ENCODE measurements at places on chromosomes 4 and X. TPM values are rescaled to one million over a fixed set of nuclear protein-coding genes. Genes with fewer than 3 reads are reported as not detected.

GRCh38 chr4:31788676-31789075, 1068.5 kb downstream of the PCDH7 start:
- H3K27ac ChIP-seq, result no peak overlapping the region
- H3K4me3 ChIP-seq, result no peak overlapping the region
- no peaks in the 10 kb centered on the region for H3K36me3 ChIP-seq
- no peak for DNase-seq
- no peaks in the 10 kb centered on the region for H3K4me1 ChIP-seq
- H3K27me3 ChIP-seq, result no peaks in the 10 kb centered on the region

Gene ZAR1
- not detected for polyA plus RNA-seq

GRCh38 chr4:98674404-98675173, 16.2 kb upstream of the TSPAN5 start:
- no peak for DNase-seq
- no peak overlapping the region for H3K27ac ChIP-seq
- no peaks in the 10 kb centered on the region for H3K27me3 ChIP-seq
- H3K36me3 ChIP-seq, result no peaks in the 10 kb centered on the region

DNA sequence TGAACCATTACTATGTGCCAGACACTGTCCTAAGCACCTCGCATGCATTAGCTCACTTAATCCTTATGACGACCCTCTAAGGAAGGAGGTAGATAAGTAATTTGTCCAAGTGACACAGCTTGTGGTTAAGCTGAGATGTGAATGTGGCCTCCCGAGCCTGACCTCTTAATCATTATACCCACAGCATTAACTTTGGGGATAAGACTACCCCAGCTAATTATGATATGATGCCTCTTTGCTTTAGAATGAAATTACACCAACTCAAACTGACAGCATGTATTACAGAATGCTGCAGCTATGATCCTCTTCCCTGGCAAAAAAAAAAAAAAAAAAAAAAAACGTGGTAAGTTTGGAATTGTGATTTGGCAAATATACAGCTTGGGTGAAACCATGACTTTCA, 53.5 kb downstream of the APBB2 start:
- no peaks in the 10 kb centered on the region for H3K36me3 ChIP-seq
- no peaks in the 10 kb centered on the region for H3K4me1 ChIP-seq
- H3K27ac ChIP-seq, result no peak overlapping the region
- H3K27me3 ChIP-seq, result peaks cover 6% of the 10 kb centered on the region

Gene FAM184B
- 0.13 TPM for polyA plus RNA-seq

- H3K27ac ChIP-seq, result no peak overlapping the region
- DNase-seq, result no peak
- no peak overlapping the region for H3K4me3 ChIP-seq
- H3K4me1 ChIP-seq, result no peaks in the 10 kb centered on the region
Observed at GRCh38 chr4:169144061-169144600, 126.6 kb downstream of the SH3RF1 start.

GRCh38 chr4:176963121-176963520, 170.4 kb upstream of the VEGFC start:
- no peaks in the 10 kb centered on the region for H3K4me1 ChIP-seq
- H3K36me3 ChIP-seq, result no peaks in the 10 kb centered on the region
- no peak overlapping the region for H3K27ac ChIP-seq
- peaks cover 4% of the 10 kb centered on the region for H3K27me3 ChIP-seq

DNA sequence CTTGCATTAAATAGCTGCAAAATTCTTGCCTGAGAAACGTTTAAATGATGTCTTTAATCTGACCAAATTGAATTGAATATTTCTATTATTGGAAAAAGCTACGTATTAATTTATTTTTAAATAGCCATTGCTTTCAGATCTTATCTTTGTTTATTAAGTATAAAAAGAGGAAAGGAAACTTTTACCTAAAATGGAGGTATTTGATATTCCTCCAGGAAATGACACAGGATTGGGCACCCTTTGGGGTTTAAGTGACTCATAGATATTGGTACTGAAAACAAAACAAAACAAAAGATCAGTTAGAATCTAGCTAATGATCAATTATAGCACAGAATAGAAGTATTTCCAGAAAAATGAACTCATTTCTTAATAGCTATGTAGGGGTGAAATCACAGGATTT, 34.1 kb downstream of the PLS3 start:
- H3K27ac ChIP-seq, result no peak overlapping the region
- H3K4me3 ChIP-seq, result no peak overlapping the region
- no peaks in the 10 kb centered on the region for H3K4me1 ChIP-seq

Gene TENM3
- polyA plus RNA-seq, result not detected

GRCh38 chr4:90580326-90580725, 453.1 kb downstream of the CCSER1 start:
- no peaks in the 10 kb centered on the region for H3K36me3 ChIP-seq
- no peak for DNase-seq
- H3K27me3 ChIP-seq, result no peaks in the 10 kb centered on the region
- H3K4me3 ChIP-seq, result no peak overlapping the region

Gene GPR50
- polyA plus RNA-seq, result not detected

Gene RBPJ
- polyA plus RNA-seq, result 73.2 TPM

Gene MAGEA2B
- polyA plus RNA-seq, result not detected

GRCh38 chr4:73576381-73576780, 43.9 kb downstream of the RASSF6 start:
- no peak overlapping the region for H3K27ac ChIP-seq
- H3K36me3 ChIP-seq, result no peaks in the 10 kb centered on the region
- H3K4me1 ChIP-seq, result peaks cover 2% of the 10 kb centered on the region
- no peak for DNase-seq
